H9 (cell line): ENCODE measurements at places on chromosomes 4 and X. TPM values are rescaled to one million over a fixed set of nuclear protein-coding genes. Genes with fewer than 3 reads are reported as not detected.

- DNase-seq = no peak
- H3K36me3 ChIP-seq = no peaks in the 10 kb centered on the region
- H3K4me1 ChIP-seq = peaks cover 9% of the 10 kb centered on the region; the same call in 1 of the 2 replicates
- H3K27ac ChIP-seq = no peak overlapping the region
These were observed 115.7 kb upstream of the LSM6 start for GRCh38 chr4:146059865-146060264.

DNA sequence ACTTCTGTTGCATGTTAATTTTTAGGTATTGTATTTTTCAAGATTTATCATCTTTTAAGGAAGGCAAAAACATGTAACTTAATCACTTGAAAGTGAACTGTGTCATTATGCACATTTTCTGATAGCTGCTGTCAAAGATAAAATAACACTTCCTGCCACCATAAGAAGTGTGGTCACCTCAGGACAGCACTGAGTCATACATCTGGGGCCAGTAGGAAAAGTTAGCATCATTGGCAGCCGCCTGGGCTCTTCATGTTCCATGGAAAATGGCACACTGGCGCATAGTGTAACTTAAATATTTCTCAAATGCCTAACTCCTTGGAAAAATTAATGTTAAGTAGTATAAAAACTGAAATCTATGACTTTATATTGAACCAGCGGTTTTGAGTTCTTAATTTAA lies 24.2 kb downstream of the CNKSR2 start:
- H3K4me3 ChIP-seq = no peak overlapping the region
- no peaks in the 10 kb centered on the region for H3K27me3 ChIP-seq
- no peak overlapping the region for H3K27ac ChIP-seq

- H3K4me3 ChIP-seq = no peak overlapping the region
- H3K36me3 ChIP-seq = no peaks in the 10 kb centered on the region; the same call in 2 of the 3 replicates
- no peak for DNase-seq
- H3K27ac ChIP-seq = no peak overlapping the region
- peaks cover 6% of the 10 kb centered on the region; the same call in 1 of the 2 replicates for H3K4me1 ChIP-seq
- H3K27me3 ChIP-seq = no peaks in the 10 kb centered on the region
These were observed 88.1 kb downstream of the CCSER1 start for GRCh38 chr4:90215286-90215685.

Gene DCAF4L1
- 0.07 and 0.09 TPM in 2 replicates for total RNA-seq

- peaks cover 5% of the 10 kb centered on the region for H3K36me3 ChIP-seq
- H3K4me3 ChIP-seq = no peak overlapping the region
- no peak overlapping the region for H3K27ac ChIP-seq
- no peak for DNase-seq
- no peaks in the 10 kb centered on the region for H3K4me1 ChIP-seq
These were observed 932.4 kb downstream of the PCDH18 start for GRCh38 chr4:136599890-136600289.

Gene HELQ
- total RNA-seq = 13.9 and 16.2 TPM in 2 replicates

DNA sequence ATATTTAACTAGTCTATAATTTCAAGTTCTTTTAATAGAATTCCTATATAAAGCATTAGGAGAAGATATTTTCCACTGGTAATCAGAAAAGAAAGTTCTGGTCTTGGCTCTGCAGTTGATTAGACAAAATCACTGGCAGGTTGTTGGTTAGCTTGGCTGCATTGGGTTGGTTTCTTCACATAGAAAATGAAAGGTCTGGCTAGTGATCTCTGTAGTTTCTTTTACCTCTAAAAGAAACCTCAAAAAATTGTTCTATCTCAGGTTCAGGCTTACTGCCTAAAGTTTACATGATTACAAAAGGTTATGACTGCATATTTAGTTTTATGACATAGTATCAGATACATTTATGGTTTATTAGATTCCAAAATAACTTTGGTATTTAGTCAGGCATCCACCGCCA lies 95.8 kb upstream of the NAP1L5 start:
- H3K27me3 ChIP-seq = no peaks in the 10 kb centered on the region
- H3K4me1 ChIP-seq = no peaks in the 10 kb centered on the region
- H3K4me3 ChIP-seq = no peak overlapping the region

DNA sequence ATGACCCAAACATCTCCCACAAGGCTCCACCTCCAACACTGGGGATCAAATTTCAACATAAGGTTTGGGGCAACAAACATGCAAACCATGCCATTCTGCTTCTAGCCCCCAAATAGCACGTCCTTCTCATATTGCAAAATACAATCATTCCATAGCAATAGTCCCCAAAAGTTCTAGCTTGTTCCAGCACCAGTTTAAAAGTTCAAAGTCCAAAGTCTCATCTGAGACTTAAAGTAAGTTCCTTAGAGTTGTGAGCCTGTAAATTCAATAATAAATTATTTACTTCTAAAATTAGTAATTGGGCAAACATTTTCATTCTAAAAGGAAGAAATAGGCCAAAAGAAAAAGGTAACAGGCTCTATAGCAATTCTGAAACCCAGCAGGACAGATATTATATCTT lies 8.9 kb upstream of the TASL start:
- no peaks in the 10 kb centered on the region for H3K4me1 ChIP-seq
- H3K36me3 ChIP-seq = no peaks in the 10 kb centered on the region
- no peak overlapping the region for H3K4me3 ChIP-seq

- 0 out of 2 replicates have a peak, but pooled peaks cover 10% of the 10 kb centered on the region for H3K36me3 ChIP-seq
- H3K27ac ChIP-seq = no peak within 1 kb of the TSS
- peak within 1 kb of the TSS; percentile 75 for H3K4me3 ChIP-seq
- no peak for DNase-seq
- H3K27me3 ChIP-seq = peaks cover 7% of the 10 kb centered on the region; the same call in 1 of the 2 replicates
These were observed at the start of gene ZFP92 for GRCh38 chrX:153411255-153411987. Gene ZFP92 (plus strand): TSS chrX:153411472. CDS start chrX:153418323, 6,851 bp downstream.
